NCI-H2081 treated with DMSO at 0.1 percent for 48 hours (cell line): ENCODE measurements at places on chromosomes 11 and 22.

DNA sequence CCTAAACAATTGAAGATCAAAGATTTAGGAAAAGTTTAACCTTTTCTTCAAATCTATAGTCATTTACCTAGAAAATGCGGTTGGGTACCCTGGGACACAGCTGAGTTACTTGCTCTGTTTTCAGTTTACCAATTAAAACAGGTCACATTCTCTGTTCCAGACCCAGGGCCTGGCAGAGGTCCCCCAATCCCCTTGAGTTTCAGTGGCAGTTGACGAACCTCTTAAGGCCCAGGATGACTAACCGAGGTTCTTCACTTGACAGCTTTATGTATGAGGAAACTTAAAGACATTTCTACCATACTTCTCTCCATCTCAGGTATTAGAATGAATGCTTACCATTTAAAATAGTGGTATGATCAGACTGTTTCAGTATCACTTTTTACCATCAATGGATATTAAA, 16.3 kb downstream of the LDHAL6A start:
- DNase-seq, result no peak

DNA sequence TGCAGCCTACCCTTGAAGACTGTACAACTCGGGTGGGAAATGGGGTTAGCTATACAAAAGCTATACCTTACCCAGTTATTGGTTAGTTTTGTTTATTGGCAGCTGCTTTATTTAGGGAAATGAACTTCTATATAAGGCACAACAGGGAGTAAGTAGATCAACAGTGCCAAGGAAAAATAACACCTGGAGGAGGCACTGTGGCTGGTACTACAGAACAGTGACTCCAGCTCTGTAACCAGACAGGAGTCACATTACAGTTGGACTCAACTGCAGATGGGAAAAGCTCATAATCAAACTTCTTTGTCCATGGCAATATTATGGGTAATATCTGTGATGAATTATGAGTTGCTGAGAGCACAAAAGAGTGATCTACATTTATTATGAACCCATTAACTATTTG, 14.0 kb downstream of the P4HA3 start:
- no peak for DNase-seq

DNA sequence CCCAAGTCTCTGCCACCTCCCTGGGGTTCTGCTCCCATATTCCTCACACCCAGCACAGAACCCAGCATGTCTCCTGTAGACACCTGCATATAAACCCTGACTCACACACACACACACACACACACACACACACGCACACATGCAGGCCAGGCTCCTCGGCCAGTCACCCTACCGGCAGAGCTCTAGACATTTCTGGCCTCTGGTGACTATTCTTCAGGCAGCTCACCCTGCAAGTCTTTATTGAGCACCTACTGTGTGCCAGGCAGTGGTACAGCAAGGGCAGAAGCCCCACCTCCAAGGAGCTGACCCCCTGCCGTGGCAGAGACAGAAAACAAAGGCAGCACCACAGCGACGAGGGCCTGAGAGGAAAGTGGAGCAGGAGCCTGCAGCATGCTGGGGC, 50.3 kb downstream of the CDKN1C start:
- DNase-seq, result no peak

GRCh38 chr22:49966774-49967705, 6.5 kb downstream of the PIM3 start:
- no peak for DNase-seq

DNA sequence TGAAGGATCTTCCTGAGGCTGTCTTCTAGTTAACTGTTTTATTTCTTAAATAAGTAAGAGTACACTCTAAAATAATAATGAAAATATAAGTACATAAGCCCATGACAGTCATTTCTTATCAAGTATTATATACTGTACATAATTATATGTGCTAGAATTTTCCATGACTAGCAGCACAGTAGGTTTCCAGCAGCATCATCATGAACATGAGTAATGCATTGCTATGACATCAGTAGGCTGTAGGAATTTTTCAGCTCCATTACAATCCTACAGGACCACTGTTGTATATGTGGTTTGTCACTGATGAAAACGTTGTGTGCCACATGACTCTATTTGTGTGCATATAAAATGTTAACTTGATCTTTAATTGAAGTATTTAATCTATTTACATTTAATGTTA, 22.0 kb downstream of the ZNF202 start:
- DNase-seq, result no peak

DNA sequence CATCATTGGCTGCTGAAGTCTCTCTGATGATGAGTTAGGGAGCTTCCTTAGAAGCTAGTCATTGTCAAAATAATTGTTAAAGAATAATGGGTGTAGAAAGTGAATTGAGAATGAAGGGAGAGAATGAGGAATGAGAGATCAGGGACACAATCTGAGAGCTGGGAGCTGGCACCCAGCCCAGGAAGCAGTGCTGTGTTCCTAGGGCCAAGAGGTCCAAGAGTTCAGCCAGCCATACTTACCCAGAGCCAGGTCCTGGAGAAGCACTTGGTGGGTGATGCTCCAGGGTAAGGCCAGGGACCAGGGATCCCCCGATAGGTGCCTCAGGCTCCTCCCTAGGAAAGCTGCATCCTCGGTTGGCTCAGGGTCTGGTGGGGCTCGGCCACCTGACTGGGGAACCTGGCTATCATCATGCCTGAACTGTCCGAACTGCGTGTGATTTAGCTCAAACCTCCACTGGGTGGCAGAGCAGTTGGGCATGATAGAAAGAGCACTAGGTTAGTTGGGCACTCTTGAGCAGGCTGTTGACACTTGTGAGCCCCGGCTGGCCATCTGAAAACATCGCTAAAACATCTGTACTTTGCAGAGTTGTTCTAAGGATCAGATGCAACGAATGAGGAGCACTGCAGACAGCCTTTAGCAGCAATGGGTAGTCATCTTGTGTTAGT, 123.9 kb upstream of the NCAM1 start:
- no peak for DNase-seq

GRCh38 chr11:114250993-114251814, 45.0 kb upstream of the NNMT start:
- no peak for DNase-seq

GRCh38 chr11:429391-429790, 12.4 kb downstream of the ANO9 start:
- no peak for DNase-seq

GRCh38 chr11:110349138-110349996, 53.0 kb upstream of the RDX start:
- no peak for DNase-seq

- no peak for DNase-seq
These were observed 1210.1 kb upstream of the TENM4 start for GRCh38 chr11:80650966-80651365.

DNA sequence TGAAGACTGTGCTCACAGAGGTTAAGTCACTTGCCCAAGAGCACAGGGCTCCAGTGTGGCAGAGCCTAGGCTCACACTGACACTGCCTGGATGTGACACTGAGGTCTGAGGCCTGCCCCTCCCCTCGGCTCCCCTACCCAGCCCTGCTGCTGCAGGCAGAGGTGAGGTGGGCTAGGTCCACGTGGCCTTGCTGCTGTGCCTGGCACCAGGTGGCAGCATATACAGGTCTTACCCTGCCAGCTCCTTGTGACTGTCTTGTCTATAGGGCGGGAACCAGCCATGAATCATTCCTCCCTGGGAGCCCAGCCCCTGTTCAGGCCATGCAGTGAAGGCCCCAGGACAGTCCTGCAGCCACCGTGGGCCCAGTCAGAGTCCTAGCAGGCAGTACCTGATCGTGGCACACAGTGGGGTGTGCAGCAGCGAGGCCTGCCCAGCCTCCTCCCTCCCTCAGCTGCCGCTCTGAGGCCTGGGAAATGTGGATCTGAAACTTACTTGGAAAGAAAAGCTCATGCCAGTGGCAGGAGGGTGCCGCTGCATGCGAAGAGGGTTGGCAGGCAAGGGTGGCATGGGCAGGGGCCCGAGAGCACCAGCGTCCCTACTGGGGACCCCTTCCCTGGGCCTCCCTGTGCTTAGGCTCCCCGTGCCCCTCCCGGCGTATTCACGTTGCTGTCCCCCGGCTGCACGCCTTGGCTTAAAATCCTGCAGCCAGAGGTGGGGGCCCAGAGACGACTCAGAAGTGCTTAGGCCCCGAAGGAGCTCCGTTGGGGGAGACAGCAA, 1.2 kb upstream of the CERK start:
- no peak for DNase-seq

- no peak for DNase-seq
These were observed 13.8 kb upstream of the MIAT start for GRCh38 chr22:26643418-26644100.

GRCh38 chr11:22809893-22810292, 19.7 kb downstream of the SVIP start:
- no peak for DNase-seq

- no peak for DNase-seq
These were observed 89.0 kb downstream of the RRAS2 start for GRCh38 chr11:14269692-14270573.
